ENCODE measurements at places on chromosomes 5 and 9.

DNA sequence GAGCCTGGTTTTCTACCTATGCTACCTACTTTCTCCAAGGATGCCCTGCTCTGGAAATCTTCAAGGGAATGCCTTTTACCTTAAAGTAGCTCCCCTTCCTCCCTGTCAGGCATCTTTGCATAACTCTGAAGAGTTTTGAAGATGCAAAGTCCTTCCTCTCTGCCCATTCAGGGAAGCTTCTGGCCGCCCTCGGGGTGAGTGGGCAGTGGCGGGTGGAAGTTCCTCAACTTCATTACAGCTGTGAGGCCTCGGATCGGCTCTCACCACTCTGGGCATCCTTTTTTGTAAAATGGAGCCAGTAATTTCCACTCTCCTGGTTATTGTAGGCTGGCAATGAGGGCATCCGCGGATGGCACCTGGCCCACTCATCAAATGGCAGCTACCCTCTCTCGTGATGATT lies 31.7 kb upstream of the STXBP1 start:
- no peak for DNase-seq

GRCh38 chr5:58299256-58299655 lies 160.6 kb downstream of the PLK2 start:
- DNase-seq = no peak

DNA sequence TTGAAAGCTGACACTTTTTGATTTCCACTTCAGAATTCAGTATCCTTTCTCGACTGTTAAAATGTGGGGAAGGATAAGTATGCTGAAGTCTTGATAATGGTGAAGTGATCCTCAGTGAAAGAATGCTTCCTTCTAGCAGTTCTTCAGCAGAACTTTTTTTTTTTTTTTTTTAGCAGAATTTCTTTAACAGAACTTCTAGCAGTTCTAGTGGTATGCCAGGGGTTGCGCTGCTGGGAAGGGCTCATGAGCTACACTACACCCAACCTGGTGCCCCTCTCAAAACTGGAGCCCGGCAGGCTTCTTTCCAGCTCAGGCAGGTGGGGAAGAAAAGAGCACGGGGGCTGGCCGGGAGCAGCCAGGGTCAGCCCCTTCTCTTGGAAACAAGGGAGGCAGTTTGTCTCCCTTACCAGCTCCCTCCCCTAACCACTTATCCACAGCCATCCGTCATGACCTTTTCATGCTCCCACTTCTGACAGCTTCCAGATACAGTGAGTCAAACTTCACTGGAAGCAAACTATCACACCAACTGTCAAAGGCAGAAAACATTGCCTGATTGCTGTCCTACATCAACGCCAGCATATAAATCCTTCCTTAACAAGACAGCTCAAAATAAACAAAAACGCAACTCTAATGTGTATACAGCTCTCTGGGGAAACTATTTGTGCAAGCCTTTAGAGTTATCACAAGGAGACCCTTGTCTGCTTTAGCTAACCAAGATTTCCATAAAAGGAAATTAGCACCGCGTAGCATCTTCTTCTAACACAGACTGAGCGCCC lies 211.5 kb downstream of the GAPVD1 start:
- DNase-seq = no peak

GRCh38 chr5:97452646-97453045 lies 269.6 kb upstream of the RIOK2 start:
- DNase-seq = no peak

DNA sequence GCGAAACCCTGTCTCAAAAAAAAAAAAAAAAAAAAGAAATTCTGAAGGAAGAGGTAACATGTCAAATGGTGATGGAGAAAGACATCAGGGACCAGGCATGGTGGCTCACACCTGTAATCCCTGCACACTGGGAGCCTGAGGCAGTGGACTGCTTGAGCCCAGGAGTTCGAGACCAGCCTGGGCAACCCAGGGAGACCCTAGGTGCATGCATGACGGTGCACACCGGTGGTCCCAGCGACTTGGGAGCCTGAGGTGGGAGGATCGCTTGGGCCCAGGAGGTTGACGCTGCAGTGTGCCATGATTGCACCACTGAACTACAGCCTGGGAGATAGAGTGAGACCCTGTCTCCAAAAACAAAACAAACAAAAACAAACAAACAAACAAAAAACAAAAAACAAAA lies 1.8 kb downstream of the ISCA1 start:
- DNase-seq = no peak

DNA sequence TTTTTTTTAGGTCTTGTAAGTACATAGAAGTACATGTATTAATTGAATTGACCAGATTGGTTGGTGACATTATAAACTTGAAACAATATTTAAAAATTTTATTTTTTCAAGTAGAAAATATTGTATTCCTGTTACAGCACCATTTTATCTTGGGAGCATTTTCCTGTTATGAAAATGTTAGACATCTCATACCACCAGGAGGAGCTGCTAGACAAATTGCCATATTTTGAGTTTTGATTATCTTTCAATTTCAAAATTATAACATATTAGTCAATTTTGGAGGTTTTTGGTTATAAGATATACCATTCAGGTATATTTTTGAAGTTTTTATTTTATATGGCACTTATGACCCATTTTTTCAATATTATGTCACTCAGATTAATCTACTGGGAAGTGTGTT lies 84.4 kb downstream of the CNTLN start:
- DNase-seq = no peak

GRCh38 chr5:73378070-73378469 lies 70.5 kb downstream of the FOXD1 start:
- DNase-seq = no peak

- no peak for DNase-seq
Measured at GRCh38 chr9:86186696-86187095, 72.8 kb downstream of the C9orf153 start.

DNA sequence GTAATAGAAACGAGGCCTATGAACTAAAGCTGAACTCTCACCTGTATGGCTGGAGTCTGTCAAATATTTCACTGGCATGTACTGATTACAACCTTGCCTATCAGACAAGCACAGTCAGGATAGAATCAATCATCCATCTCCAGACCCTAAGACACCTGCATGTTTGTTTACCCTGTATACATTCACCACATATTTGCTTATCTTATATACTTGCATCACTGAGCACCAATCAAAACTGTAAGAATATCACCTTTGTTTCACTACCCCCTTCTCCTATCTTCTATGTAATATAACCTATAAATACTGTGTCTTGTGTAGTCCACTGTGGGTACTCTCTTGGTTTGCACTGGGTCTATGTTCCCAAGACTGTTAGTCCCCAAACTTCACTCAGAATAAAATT lies 1085.7 kb downstream of the TAF11L14 start:
- DNase-seq = no peak

GRCh38 chr9:76772686-76773445 lies 8.6 kb downstream of the PCA3 start:
- DNase-seq = no peak

- no peak for DNase-seq
Measured at GRCh38 chr9:33429256-33429985, 18.0 kb downstream of the AQP3 start.

DNA sequence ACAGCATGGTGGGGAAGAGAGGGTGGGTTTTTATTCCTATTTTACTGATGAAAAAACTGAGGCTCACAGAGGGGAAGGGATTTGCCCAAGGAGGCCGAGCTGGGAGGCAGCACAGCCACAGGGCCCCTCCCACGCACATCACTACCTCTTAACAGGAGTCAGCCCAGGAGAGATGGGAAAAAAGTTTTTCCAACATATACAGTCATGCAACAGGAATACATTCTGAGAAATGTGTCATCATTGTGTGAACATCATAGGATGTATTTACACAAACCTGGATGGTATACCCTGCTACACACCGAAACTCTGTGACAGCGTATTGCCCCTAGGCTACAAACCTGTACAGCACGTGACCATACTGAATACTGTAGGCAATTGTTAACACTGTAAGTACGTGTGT lies 11.6 kb downstream of the TRAF1 start:
- no peak for DNase-seq

DNA sequence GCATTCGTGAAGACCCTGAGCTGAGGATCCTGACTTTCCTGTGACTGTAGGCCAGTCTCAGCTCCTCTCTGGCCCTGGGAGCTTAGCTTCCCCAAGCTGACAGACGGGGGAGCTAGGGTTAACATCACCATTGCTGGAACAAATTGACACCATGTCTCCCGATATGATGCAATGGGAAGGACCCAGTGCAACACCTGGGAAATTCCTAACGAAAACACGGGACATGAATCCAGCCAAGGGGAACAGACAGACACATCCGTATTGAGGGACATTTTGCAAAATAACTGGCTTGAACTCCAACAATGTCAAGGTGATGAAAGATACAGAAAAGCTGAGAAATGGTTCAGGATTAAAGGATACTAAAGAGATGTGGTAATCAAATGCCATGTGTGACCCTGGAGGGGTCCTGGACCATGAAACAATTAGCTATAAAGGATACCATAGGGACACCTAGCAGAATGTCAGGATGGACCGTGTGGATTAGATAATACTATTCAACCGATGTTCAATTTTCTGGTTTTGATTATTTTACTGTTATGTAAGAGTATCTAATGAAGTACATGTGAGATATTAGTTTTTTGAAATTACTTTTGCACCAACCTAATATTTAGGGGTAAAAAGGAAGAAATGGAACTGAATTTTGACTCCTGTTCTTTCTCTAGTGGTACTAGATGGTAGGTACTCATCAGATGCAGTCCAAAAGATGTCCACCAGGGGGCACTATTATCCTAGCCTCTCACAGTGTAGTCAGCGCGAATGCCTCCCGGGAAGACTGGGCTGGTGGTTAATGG lies 52.7 kb downstream of the NDST1 start:
- DNase-seq = peak; percentile 87

- DNase-seq = no peak
Measured at GRCh38 chr5:158541536-158542297, 558.0 kb downstream of the EBF1 start.

- DNase-seq = peak; percentile 36
Measured at GRCh38 chr9:99118782-99119466, 14.0 kb downstream of the TGFBR1 start.

DNA sequence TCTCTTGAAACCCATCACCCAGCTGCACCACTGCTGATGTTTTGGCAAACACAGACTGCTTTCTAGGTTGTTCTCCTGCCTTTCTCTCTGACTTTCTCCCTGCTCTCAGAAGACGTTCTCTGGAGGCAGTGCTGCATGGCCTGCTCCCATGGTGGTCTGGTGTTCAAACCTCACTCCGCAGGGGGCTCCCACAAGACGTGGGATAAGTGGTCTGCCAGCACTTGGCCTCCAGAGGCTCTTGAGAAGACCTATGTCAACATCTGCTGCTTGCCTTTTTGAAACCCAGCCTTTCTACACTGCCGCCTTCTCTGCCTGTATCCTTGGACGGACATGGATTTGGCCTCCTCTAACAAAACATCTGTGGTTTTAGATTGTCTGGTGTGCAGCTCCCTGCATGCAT lies 16.6 kb downstream of the USP20 start:
- no peak for DNase-seq

DNA sequence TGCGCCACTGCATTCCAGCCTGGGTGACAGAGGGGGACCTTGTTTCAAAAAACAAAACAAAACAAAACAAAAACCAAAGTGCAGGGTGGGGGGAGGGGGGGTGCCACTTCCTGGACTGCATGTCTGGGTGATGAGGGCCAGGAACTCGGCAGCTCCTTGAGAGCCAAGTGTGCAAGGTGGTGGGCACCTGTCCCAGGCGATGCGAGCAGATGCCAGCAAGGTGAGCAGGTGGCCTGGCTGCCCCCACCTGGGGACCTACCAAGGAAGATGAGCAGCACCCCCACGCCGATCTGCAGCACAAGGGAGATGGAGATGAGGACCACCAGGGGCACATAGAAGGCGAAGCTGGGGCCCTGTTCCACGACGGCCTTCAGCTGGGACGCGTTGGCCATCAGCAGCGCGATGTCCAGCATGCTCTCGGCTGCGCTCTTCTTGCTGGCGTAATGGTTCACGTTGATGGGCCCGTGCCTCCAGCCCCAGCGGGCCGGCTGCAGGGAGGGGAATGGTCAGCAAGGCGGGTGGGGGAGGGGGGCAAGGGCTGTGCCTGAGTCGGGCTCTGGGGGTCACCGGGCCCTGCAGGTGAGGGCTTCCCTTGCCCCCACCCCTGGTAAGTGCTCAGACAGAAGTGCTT lies 7.8 kb downstream of the NINJ1 start:
- no peak for DNase-seq

- no peak for DNase-seq
Measured at GRCh38 chr9:69193685-69194032, 19.6 kb downstream of the TJP2 start.

- DNase-seq = no peak
Measured at GRCh38 chr9:109108318-109108717, 11.4 kb downstream of the TMEM245 start.

- no peak for DNase-seq
Measured at GRCh38 chr9:4630836-4631235, 31.3 kb upstream of the PLPP6 start.

DNA sequence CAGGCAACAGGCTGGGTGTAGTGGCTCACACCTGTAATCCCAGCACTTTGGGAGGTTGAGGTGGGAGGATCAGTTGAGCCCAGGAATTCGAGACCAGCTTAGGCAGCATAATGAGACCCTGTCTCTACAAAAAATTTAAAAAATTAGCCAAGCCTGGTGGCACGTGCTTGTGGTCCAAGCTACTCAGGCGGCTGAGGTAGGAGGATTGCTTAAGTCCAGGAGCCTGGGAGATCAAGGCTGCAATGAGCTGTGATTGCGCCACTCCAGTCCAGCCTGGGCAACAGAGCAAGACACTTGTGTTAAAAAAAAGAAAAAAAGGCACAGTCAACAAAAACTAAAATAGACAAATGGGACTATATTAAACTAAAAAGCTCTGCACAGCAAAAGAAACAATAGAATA lies 29.3 kb downstream of the ATP6V0E1 start:
- no peak for DNase-seq

DNA sequence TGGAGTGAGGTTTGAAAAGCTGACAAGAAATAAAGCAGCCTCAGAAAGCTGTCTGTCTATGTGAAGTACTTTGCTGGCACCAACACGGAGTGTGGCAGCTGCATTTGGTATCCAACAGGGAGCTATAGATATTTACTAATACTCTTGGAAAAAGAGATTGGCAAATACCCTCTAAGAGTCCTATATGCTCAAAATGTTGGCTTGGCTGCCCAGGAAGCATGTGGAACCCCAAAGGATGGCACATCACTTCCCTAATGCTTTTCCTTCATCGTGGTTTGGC lies 398.3 kb downstream of the TLE4 start:
- no peak for DNase-seq

- DNase-seq = no peak
Measured at GRCh38 chr9:100287186-100287585, 65.6 kb downstream of the TEX10 start.

GRCh38 chr5:134594797-134595457 lies 37.7 kb downstream of the SAR1B start:
- no peak for DNase-seq

DNA sequence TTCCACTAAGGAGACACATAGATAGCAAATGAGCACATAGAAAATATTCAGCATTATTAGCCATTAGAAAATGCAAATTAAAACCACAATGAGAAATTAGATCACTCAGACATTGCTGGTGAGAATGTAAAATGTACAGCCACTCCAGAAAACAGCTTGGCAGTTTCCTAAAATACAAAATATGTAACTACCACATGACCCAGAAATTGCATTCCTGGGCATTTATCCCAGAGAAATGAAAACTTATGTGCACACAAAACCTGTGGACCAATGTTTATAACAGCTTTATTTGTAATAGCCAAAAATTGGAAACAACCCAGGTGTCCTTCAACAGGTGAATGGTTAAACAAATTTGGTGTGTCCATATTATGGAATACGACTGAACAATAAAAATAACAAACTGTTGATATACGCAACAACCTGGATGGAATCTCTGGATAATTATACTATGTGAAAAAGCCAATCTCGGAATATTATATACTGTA lies 34.8 kb upstream of the SHC3 start:
- DNase-seq = no peak

Data from effector memory CD8-positive, alpha-beta T cell (primary cell).